ENCODE measurements at places on chromosomes 3 and 15.

- no peak for DNase-seq
Measured at GRCh38 chr15:79059081-79059572, 31.5 kb downstream of the RASGRF1 start.

GRCh38 chr3:141708367-141708766, 29.7 kb upstream of the RNF7 start:
- DNase-seq = no peak

DNA sequence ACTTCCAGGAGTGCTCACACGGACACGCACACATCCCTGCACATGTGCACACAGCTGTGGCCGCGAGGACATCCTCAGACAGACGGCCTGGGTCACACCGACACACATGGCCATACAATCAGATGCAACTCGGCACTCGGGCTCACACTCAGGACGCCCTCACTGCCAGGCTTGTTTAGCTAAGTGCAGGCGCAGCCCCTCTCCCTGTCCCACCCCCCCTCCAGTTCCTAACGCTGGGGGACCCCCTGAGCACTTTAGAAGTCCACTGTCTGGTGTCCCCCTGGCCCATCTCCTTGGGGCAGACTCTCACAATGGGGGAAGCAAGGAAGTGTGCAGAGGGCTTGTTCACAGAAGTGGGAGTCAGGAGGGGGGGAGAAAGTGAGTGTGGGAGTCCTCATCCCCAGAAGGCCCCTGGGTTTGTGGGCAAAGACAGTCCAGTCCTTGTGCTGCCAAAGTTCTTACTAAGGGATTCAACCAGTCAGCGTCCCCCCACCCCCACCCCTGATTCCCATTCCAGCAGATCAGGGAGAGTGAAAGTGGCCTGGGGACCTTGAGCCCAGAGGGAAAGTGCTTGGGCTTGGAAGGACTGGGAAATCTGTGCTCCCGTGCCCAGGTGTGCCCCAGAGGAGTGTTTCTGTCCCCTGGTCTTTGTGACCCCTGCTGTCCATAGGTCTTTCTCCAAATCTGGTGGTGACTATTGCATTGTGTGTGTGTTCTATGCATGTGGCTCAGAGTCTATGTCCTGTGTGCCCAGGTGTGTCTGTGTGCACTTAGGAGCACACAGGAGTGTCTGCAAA, 767 bp upstream of the GATA2 start:
- DNase-seq = no peak

GRCh38 chr3:74535281-74535680, 79.2 kb downstream of the CNTN3 start:
- DNase-seq = no peak

DNA sequence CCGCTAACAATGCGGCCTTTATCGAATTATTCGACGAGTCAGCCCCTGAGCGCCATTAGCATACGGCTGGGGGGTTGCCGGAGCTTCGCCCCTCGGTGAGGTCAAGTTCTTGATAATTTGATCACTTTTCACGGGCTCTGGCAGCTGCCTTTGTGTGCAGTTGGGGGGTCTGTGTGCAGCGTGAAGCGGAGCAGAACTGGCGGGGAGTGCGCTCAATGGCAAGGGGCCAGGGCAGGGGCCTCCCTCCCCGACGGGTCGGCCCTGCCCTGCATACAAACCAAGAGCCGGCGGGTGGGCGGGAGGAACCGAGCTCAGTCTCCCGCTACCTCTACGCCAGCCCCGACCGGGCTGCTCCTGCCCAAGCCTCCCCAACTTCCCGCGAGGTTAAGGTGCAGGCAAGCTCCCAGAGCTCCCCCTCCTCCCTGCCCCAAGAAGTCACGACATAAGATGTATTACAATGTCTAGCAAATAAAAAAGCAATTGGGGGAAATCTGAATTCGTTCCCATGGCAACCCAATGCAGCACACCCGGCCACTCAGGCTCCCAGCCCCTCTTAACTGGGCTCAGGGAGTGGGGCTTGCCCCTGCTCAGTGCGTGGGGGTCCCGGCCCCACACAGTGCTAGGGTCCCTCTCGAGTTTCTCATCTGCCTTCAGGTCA, 34.1 kb upstream of the POLG start:
- DNase-seq = peak; percentile 71

- no peak for DNase-seq
Measured at GRCh38 chr3:125148016-125148812, 64.3 kb downstream of the SLC12A8 start.

GRCh38 chr3:114447950-114448479, 154.2 kb downstream of the TIGIT start:
- DNase-seq = no peak

DNA sequence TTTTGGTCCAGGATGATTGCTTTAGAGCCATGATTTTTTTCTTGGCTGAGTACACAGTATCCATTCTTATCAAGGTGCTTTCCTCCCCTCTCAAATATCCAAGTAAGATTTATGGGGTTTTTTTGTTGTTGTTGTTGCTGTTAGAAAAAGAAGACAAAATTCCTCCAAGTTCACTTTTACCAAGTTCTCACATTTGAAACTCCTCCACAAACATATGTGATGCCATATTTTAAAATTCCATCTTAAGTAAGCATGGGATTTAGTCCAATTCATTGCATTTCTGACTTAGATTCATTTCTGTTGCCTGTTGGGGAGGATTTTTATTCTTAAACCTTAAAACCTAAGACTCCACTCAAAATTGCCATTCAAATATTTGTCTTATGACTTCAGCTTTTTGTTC, 128.6 kb upstream of the SPATA12 start:
- no peak for DNase-seq

- no peak for DNase-seq
Measured at GRCh38 chr3:30544812-30545211, 61.6 kb upstream of the TGFBR2 start.

DNA sequence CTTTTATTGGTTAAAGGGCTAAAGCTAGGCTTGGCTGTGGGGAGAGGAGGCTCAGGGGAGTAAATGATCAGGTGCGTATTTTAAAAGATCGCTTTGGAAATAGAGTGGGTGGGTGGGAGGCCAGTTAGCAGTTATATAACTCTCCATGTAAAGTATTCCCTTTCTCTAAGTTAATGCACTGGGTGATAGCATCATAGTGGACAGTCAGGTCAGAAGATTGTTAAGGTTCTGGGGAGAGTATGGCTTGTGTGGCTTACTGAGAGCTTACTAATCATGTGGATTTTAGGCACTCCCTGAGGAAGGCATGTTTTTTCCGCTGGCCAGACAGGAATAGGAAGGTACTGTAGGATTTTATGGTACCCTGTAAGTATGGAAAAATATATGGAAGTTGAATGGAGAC, 6.3 kb upstream of the EIF3J start:
- no peak for DNase-seq

- no peak for DNase-seq
Measured at GRCh38 chr3:81955878-81956277, 194.4 kb upstream of the GBE1 start.

DNA sequence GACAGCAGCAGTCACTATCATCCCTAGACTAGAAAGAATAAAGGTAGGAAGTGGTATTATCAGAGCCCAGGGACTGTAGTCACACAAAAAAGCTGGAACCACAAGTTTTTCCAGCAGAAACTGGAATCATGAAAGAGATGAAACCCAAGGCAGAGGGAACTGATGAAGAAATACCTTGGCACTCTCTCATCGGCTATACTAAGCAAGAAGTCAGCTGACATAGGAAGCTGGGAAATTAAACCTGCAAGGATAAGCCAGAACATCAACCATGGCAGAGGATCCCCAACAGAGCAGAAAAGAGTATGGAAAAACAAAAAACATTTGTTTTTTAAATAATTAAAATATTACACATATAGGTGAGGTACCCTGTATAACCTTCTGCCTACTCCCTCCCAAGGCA, 86.5 kb downstream of the AQR start:
- no peak for DNase-seq

- no peak for DNase-seq
Measured at GRCh38 chr3:133506215-133506901, 67.1 kb upstream of the CDV3 start.

DNA sequence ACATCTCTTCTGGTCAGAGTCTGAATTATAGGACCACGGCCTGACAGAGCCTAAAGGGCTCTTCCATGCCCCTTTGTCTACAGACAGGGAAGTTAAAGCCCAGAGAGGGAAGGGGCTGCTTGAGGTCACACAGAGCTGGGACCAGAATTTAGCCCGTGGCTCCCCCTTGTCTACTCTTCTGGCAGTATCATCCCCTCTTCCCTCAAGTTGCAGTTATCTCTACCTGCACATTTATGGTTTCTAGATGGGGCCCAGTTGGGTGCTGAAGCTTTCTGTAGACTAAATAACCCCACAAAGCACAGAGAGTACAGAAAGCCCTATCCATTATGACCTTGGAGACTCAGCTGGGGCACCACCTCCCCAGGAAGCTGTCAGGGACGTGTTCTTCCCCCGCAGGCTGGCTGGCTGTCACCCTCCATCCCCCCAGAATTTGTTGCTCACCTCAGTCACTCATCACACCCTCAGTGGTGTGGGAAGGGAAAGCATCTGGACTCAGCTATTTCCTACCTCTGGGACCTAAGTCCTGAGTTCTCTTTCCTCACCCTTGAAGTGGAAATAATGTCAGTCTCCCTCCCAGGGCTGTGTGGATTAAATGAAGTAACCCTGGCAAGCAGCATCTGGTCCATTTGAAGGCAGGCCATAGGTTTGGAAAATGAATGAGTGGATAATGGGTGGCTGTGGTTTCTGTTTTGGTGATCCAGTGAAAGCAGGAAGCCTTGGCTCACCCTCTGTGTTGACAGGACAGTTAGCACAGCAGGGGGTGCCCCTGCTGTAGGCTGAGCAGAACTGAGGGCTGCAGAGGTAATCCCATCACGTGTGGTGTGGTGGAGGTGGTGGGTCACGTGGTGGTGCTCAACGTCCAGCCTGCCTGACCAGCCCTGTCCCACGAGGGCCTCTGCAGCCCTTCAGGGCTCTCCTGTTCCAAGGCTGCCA, 16.3 kb downstream of the ACOX2 start:
- DNase-seq = no peak

DNA sequence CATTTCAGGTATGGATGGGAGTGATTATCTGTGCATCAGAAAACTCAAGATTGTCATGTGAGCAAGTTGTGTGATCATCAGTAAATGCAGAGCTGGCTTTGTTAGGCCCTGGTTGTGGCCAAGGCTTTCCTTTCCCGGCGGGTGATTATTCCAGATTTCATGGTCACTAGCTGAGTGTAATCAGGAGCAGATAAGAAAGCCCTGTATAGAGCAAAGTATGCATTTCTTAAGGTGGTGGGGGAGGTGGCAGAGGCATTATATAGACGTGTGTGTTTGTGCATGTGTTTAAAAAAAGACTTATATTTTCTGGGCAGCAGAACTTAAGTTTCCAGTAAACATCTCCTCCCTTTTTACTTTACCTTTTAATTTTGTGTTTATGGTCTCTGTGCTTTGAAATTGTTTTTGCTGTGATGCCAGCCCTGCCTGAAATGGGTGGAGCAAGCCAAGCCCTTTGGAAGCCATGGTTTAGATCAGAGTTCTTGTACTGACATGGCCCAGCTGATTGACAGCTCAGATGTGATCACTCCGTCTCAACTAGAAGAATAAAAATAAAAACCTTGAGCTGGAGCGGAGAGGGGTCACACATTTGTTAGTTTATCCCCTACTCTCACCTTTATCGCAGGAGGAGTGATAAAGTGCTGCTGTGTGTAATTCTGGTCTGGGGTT, 22.2 kb downstream of the SMAD3 start:
- no peak for DNase-seq

- DNase-seq = no peak
Measured at GRCh38 chr3:26198609-26199008, 408.7 kb downstream of the OXSM start.

- no peak for DNase-seq
Measured at GRCh38 chr3:195715583-195716266, 5.1 kb upstream of the MUC20 start.
